NCI-H510A (cell line): ENCODE measurements at places on chromosomes 7 and 10.

DNA sequence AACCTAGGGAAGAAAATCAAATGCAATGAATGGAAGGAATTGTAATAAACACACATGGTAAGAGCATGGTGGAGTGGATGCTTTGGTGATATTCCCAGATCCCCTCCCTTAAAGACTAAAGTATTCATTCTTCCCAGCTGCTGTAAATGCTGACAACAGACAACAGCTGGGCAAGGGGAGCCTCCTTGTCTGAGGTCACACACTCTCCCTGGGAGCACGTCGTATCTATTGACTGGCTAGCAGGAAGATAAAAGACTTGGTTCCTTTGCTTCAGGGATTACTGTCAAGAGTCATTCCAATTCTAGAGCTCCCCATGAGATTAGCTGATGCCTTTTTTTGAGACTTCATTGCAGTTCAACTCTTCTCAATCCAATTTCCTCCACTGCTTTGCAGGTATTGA lies 443.5 kb upstream of the ETV1 start:
- DNase-seq = no peak

DNA sequence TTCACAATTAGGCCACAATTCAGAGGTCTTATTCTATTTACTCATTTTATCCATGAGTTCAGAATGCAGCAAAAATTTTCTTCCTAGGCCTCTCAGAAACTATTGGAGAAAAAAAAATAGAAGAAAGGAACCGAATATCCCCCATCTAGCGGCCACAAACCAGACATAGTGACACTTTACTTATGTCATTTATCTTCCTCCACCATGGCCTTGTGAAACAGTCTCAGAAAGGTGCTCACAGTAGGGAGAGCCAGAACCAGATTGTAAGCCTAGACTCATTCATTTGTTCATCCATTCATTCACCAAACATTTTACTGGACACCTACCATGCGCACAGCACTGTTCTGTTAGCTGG lies 16.0 kb downstream of the CREB3L2 start:
- DNase-seq = no peak

DNA sequence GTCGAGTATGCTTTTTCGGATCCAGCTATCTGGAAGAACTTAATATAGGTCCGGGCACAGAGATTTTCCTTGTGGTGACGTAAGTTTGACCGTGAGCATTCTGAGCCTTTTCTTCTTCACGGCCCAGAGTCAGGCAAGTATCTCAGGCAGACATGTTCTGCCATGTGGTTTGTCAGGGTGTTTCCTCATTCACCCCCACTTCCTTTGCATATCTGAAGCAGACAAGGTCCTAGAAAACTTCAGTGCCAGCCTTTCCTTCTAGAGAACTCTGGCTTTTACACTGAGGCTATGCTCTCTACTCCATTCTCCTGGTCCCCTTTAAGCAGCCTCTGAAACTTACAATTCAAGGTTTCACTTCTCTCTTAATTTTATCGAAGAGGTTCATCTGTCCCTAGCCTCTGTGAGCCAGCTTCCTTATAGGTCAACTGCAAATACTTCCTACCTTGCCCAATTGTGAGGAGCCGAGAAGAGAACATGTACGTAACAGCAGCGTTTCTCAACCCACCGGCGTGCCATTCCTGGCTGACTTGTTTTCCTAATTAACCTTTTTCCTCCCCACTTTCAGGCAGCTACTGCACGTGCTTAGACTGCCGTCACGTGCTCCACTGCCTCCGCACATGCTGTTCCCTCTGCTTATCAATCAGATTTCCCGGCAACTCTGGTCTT lies 47.3 kb downstream of the CDCA7L start:
- no peak for DNase-seq

DNA sequence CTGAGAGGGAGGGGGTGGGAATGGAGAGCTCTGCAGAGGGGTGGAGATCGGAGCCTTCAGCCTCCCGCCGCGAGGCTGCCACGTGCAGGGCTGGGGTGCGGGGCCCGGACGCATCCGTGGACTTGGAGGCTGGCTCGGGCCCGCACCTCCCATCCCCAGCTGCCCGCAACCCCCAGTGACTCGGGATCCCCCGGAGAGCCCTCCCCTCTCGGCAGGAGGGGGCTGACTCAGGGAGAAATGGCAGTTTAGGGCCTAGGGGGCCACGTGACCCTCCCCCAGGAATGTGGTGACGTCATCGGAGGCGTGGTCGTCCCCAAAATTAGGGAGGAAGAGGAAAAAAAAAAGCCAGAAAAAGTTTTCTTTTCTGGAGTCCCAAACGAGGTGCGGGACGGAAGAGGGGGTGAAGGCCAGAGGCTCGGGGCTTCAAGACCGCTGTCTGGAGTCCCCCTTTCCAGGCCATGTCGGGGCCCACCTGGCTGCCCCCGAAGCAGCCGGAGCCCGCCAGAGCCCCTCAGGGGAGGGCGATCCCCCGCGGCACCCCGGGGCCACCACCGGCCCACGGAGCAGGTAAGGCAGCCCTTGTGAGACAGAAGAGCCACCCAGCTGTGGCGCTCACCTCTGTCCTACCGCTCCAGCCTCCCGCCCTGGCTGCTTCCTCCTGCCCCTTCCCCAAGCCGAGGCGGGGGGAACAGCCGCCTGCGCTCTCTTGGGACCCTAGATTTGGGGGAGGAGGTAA lies at the start of gene TRIP6:
Gene TRIP6 (plus strand): TSS at position 348 of the 736 bp plus-strand sequence. CDS start 111 bp downstream, at position 459.
- DNase-seq = no peak

DNA sequence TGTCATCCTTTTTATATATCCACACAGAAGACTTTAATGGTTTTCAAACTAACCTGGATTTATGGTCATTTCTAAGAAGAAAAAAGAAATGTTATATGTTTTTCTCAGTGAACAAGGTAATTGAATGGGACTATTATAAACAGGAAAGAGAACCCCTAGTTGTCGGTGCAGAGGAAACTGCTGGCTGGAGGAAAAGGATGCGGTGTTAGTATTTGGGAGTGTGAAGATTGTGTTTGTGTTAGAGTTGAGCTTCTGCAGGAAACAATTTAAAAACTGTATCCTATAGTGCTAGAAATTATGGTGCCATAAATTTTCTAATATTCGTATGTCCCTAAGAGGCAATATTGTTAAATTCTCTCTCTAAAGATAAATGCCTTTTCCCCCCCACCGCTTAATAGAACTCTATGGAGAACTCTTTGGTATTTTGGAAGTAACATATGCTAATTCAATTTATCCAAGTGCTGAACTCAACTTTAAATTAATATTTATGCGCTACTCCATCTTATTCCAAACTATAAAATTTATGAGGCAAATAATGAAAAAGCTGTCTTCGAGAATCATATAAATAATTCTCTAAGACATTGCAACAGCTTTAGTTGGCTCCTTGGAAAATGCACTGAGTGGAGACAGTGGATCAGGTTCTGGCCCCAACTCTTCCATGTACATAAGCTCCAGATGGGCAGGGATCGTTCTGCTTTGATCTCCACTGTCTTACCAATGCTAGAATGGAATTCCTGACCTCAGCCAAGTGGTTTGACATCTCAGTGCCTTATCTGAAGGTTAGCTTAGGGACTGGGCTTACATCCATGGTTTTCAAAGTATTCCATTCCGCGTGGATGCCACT lies 5.6 kb downstream of the BZW2 start:
- no peak for DNase-seq

- DNase-seq = no peak
Measured at GRCh38 chr7:78906735-78907134, 546.7 kb downstream of the MAGI2 start.

DNA sequence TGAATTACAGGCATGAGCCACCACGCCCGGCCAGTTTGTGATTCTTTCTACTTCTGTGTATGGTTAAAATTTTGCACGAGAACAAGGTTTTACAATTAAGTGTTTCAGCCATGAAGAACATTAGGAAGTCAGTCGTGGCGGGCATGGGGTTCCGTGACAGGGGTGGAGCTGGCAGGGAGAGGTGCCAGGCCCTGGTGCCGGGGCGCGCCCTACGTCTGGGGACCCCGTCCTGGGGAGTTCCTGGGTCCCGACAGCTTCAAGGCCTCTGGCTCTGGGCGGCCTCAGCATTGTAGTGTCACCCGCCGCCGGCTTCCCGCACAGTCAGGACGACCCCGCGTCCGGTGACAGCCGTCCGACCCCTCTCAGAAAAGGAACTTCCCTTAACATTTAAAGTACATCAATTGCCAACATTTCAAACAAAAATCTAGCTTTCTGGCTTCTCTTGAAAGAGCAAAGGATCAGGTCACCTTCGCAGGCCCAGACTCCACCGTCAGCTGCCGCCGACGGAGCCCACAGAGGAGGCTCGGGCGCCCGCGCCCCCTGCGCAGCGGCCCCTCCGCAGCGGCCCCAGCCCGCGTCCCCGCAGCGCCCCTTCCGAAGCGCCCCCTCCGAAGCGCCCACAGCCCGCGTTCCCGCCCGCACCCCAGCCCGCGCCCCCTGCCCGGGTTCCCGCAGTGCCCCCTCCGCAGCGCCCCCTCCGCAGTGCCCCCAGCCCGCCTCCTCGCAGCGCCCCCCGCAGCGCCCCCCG lies 23.2 kb upstream of the MKI67 start:
- DNase-seq = no peak

- no peak for DNase-seq
Measured at GRCh38 chr10:21715531-21716195, 181.6 kb downstream of the MLLT10 start.

DNA sequence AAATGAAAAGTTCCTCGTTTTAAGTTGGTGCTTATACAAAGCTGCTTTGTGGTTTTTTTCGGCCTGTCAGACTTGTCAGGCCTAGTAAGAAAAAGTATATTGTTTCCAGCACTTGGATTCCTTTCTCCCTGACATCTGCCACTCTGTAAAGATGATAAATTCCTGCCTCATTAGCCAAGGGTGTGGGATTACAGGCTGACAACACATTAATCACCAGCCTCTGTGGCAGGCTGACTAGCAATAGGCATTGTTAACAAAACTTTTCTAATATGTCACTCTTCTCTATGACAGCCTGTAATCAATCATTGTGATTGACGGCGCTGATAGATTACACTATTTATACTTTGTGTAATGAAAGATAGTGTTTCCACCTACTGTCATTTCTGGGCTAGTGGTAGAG lies 682.5 kb downstream of the LRMDA start:
- DNase-seq = no peak

- DNase-seq = no peak
Measured at GRCh38 chr10:89783406-89783805, 82.0 kb downstream of the KIF20B start.

- DNase-seq = no peak
Measured at GRCh38 chr10:24113901-24114300, 95.0 kb upstream of the KIAA1217 start.

- DNase-seq = no peak
Measured at GRCh38 chr7:94325122-94325475, 69.6 kb upstream of the COL1A2 start.

DNA sequence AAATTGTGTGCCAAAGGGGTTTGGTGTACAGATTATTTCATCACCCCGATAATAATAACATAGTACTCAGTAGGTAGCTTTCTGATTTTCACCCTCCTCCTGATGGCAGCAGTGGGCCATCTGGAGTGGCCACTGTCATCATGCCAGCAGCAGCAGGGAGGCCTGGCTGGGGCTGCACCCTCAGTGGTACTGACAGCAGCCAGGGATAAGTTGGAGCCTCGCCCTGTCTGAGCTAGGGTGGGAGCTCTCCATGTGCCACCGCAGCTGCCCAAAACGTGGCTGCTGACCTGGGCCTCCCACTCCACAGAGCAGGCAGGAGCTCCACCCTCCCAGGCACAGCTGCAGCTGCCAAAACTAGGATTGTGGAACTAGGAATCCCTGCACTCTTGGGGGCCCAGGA lies 700.8 kb upstream of the KCND2 start:
- no peak for DNase-seq

DNA sequence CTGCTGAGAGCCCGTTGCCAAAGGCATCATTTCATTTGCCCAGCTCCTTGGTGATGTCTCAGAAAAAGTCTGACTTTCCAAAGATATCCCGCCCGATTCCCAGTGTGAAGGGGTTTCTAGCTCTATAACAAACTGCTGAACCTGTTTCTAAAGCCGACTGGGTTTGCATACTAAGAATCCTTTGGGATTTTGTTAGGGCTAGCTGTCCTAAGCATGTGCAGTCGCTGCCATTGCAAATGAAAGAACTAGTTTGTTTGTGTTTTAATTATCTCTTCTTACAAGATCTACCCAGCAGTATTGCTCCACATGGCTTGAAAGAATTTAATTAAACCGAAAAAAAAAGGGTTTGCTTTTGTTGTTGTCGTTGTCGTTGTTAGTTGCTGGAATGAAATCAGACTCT lies 476.6 kb downstream of the GATA3 start:
- DNase-seq = no peak

GRCh38 chr7:151314401-151314800 lies 27.2 kb upstream of the NUB1 start:
- no peak for DNase-seq

- no peak for DNase-seq
Measured at GRCh38 chr10:43131906-43132305, 6.3 kb upstream of the CSGALNACT2 start.

- DNase-seq = no peak
Measured at GRCh38 chr10:49353026-49353894, 42.6 kb downstream of the DRGX start.

DNA sequence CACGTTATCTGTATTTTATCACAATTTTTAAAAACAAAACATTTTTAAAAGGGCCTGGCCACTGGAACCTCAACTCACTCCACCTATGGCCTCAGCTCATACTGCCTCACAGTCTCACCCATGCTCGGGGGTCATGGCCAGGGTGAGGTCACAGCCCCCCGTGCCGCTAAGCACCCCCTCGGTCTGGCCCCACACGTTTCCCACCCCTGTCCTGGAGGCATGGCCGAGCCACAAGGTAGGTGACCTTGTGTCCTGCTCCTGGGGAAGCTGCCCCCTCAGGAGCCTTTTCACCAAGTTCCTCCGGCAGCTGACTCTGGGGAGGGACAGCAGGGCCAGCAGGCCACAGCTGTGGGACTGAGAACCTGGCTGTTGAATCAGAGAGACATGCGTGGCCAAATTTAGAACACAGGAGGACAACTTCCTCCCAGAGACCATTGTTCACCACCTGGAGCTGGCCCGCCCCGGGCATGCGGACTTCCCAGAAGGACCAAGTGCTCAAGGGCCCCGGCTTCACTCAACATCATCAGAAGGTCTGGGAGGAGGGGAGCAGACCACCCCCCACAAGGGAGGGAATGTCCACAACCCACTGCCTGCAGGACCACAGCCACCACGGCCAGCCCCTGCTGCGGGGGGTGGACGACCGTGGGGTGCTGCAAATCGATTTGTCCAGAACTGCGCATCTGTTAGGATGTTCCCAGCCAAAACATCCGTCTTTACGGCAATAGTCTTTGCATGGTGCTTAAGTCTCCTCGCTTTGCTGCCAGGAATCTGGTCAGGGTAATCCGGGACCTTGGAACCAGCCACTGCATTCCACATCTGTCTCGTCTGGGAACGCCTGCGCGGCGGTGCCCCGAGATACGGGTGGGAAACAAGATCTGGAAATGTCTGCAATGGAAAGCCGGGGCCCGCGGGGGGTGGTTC lies 48.6 kb upstream of the PDGFA start:
- no peak for DNase-seq

DNA sequence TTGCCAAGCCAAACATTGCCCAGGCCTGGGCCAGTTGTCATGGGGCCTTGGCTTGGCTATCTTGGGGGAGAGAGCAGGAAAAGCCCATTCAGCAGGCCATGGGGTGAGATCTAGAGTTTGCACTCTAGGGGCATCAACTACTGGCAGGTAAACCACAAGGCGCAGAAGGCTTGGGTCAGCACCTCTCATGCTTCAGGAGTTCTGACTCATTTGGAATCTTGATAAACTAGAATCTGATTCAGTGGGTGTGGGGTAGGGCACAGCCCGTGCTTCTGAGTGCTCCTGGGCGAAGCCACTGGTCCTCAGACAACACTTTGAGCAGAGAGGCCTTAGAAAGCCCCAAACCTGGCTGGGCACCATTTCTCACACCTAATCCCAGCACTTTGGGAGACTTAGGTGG lies 81.1 kb downstream of the RGS10 start:
- DNase-seq = no peak

- DNase-seq = no peak
Measured at GRCh38 chr7:127769696-127770400, 117.9 kb downstream of the SND1 start.
